Neural progenitor cell (in vitro differentiated cells): ENCODE measurements at places on chromosomes 6 and 20.
A peak's percentile ranks its signal among the peaks of the same experiment; 100 is the strongest.

DNA sequence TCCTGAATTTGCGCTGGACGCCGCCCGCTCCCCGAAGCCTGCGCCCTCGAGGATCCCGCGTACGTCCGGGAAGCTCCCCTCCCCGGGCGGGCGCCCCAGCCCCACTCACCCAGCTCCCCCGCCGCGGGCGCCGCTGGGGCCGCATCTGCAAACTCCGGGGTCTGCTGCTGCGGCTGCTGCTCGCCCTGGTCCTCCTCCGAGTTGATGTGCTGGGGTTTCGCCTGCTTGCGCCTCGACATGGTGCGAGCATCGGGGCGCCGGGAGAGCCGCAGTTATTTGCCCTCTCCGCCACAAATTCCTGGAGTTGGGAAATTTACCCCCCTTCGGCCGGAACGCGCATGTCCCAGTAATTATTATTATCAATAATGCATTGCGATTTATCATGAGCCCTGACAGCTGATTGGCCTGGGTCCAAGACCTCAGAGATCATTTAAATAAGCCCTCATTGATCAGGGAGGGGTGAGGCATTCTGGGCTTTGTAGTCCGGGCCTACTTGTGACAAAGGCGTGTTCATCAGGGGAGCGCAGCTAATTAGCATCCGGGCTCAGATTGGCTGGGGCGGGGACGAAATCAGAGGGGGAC, at the start of gene SALL4:
Gene SALL4 (minus strand): TSS at position 352 of the 582 bp plus-strand sequence. CDS start 113 bp downstream, at position 239.
- peak; percentile 97 for DNase-seq

- DNase-seq: no peak
These were observed 70.8 kb upstream of the AHI1 start for GRCh38 chr6:135568379-135568778.

- no peak for DNase-seq
These were observed 19.9 kb downstream of the ACSS1 start for GRCh38 chr20:25038103-25038410.

DNA sequence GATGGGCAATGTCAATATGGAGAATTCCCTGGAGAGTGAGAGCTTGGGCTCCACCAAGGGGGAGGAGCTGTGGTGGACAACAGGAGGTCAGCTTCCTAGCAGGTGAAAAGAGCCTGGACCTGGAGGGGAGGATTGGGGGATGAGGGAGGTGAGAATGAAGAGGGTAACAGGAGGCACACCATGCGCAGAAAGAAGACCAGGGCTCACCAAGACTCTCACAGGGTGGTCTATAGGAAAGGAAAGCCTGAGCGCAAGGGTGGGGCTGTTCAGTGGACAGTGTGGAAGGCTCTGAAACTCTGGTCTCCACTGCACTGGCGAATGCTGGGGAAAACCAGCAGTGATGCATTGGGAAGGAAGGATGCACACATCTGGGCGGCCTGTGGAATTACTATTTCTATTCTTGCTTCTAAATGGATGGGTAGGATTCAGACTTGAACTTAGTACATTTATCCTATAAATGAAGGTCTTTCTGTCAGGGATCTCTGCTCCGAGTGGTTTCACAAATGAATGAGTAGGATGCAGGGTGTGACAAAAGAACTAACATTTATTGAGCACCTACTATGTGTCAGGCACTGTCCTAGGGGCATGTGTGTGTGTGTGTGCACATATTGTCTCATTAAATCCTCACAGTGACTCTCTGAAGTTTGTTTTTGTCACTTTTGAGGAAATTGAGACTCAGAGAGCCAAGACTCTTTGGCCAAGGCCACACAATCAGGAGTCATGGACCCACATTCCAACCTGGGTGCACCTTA, 152.7 kb downstream of the CD83 start:
- DNase-seq: no peak

- no peak for DNase-seq
These were observed 26.9 kb downstream of the LYRM2 start for GRCh38 chr6:89611666-89612065.

DNA sequence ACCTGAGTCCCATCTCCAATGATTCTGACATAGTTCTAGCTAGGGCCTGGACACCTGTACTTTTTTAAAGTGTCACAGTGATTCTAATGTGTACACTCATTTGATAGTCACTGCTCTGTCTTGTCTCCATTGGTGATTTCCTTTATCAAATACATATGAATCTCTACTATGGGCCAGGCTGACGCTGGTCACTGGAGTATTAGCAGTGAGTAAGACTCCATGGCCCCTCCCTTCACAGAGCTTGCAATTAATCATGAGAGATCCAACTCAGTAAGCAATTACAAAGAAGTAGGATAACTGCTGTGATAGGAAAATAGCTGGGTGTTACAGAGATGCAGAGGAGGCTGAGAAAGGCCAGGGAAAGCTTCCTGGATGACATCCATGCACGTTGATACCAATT, 19.3 kb upstream of the SASH1 start:
- peak; percentile 5 for DNase-seq

DNA sequence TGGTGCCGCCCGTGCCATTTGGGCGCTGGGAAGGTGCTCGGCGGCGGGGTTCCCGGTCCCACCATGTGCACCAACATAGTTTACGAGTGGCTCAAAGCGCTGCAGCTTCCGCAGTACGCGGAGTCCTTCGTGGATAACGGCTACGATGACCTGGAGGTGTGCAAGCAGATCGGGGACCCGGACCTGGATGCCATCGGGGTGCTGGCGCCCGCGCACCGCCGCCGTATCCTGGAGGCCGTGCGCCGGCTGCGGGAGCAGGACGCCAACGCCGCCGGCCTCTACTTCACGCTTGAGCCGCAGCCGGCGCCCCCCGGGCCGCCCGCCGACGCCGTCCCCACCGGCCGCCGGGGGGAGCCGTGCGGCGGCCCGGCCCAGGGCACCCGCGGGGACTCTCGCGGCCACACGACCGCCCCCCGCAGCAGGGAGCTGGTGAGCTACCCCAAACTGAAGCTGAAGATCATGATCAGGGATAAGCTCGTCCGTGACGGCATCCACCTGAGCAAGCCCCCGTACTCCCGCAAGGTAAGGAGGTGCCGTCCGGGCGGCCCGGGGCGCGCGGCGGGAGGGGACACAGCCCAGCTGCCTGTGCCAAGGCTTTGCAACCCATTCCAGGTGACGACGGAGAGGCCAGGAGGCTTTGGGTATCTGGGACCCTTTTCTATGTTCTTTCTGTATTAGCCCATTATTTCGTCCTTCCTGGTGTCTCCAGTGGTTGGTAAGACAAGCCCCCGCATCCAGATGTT, 547 bp downstream of the SAMD5 start:
- peak; percentile 68 for DNase-seq

DNA sequence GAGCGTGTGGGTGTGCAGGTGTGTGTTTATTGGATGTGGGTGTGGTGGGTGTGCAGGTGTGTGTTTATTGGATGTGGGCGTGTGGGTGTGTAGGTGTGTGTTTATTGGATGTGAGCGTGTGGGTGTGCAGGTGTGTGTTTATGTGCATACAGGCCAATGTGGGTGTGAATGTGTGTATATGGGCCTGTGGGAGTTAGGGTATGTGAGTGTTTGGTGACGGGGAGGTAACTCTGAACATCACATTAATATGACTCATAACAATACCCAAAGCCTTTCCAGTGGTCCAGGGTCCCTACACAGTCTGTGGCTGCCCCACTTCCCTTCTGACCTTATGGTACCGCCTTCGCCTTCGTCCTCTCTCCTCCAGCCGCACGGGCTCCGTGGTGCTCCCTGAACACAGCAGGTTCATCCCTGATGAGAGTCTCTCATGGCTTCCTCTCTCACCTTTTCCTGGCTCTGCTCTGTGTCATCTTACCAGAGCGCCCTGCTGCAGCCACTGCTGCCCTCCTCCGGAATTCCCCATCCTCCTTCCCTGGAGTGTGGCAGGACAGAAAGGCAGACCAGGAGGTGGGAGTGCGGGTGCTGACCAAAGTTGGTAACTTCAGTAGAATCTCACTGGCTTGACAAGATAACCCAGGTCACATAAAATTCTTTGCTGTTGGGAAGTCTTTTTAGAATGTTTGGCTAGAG, 80.0 kb downstream of the SLC2A10 start:
- no peak for DNase-seq

- DNase-seq: peak; percentile 45
These were observed 45.6 kb upstream of the RAB23 start for GRCh38 chr6:57267586-57268293.

DNA sequence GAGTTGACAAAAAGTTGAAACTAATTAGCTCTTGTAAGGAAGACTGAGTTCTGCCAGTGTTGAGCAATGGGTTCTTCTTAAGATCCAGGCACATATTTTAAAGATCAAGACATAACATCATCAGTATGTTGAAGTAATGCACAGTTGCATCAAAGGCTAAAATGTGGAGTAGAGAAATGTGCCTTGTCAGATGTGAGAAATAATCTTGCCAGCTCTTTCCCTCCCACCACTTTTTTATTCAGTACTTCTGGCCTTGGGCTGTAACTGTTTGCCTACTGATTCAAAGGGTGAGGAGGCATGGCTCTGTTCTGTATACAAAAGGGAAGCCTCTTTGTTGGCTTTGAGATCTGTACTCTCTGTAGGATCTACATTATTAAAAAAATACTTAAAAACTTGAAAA, 13.1 kb downstream of the PKIB start:
- DNase-seq: no peak

DNA sequence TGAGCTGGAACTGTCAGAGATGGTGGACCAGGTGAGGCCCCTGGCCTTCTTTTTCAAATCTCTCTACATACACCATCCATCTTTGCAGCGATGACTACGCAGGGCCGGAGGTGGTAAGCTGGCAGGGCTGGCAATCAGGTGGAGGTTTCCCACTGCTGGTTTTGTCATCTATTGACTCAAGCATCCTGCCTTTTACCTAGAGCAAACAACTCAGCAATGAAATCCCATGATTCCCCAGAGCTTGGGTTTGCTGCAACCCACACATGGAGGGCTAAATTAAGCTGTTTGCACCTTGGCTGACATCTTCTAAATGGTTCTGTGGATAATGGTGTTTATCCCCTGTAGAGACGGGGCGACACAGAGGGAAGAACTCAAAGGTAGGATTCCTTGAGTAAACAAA, 170.2 kb downstream of the SCP2D1 start:
- no peak for DNase-seq

DNA sequence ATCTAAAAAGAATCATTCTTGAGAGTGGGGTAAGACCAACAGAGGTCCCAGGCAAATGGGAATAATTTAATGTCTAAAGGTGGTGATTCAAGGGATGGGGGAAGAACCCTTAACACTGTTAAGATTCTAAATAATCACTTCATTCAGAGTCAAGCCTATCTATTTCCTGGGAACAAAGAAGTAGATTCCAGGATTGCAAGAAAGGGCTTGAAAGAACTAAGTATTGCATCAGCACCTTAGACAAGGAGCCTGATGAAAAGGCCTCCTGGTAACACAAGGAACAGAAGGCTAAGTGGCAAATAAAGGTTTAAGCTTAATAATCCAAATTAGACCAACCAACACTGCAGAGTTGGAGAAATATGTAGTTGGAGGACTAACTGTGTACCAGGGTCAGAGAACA, 620.7 kb upstream of the BTBD3 start:
- peak; percentile 65 for DNase-seq

- no peak for DNase-seq
These were observed 4.4 kb upstream of the HLA-DMB start for GRCh38 chr6:32945108-32945760.

GRCh38 chr6:97049253-97050011, 124.9 kb downstream of the KLHL32 start:
- DNase-seq: no peak

- DNase-seq: peak; percentile 93
These were observed 12.1 kb upstream of the PDYN start for GRCh38 chr20:2005831-2006426.

GRCh38 chr6:76240092-76240491, 167.6 kb upstream of the IMPG1 start:
- DNase-seq: no peak

DNA sequence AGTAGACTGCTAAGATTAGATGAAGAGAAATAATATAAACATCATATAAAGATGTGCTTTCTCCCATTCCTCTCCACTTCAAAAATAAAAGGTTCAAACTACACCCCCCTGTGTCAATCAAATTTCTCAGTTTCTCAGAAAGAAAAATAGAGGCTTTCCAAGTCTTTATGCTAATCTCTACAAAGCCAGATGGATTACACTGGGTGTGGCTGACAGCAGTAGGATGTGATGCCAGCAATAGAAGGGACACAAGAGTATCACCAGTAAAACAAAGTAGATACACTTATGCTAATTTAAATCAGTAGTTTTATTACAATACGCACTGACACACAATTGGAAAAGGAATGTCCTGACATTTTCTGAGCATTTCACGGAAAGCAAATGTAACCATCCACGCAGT, 353.4 kb downstream of the RNGTT start:
- no peak for DNase-seq

DNA sequence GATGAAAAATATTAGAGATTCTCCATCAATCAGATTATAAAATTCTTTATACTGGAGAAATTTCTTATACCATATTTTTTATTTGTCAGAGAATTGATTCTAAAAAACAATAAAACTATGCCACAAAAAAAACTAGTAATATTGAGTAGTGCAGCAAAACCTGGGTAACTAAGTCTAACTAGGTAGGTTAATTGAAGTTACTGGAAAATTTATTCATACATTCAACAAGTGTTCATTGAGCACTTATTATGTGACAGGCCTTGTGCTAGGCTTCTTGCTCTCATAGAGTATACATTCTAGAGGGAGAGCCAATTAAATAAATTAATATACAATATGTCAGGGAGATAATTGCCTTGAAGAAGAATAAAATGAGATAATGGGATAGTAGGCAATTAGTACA, 189.4 kb downstream of the EYA4 start:
- no peak for DNase-seq

DNA sequence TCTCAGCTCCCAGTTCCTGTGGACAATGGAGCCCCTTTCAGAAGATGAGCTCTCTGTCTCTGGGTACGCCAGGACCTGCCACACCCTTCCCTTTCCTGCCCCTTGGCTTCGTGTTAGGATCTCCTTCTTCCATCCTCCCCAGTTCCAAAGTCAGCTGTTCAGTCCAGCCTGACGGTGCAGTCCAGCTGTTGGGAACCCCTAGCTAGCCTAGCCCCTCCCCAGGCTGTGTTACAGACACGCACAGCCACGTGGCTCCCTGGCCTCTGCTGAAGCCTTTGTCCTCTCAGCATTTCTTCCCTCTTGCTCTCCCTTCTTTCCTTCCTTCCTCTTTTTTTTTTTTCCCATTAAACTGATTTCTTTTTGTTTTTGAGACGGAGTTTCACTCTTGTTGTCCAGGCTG, 12.4 kb upstream of the TFAP2C start:
- DNase-seq: no peak

GRCh38 chr6:96939007-96939805, 14.7 kb downstream of the KLHL32 start:
- DNase-seq: no peak

- no peak for DNase-seq
These were observed 112.9 kb upstream of the RPS6KA2 start for GRCh38 chr6:166739976-166740318.

DNA sequence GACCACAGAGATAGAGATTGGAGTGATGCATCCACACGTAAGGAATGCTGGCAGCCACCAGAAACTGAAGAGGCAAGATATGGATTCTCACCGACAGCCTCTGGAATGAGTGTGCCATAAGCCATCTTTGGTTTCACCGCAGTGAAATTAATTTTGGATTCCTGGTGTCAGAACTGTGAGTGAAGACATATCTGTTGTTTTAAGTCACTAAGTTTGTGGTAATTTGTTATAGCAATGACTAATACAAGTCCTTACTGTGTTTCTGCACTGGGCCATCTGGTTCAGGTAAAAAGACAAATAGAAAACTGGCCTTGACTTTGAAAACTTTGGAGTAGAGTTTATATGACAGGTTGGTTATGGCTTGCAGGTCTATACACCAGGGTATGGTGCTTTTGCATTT, 261.9 kb downstream of the PHF3 start:
- DNase-seq: no peak

GRCh38 chr20:39036851-39037250, 74.7 kb downstream of the DHX35 start:
- no peak for DNase-seq
